Progenitor cell of endocrine pancreas (in vitro differentiated cells): ENCODE measurements at places on chromosomes 1 and 21.

- no peak for DNase-seq
These were observed 83.0 kb upstream of the ATF3 start for GRCh38 chr1:212525479-212526110.

GRCh38 chr1:222786121-222786520, 28.7 kb upstream of the DISP1 start:
- no peak for DNase-seq

- peak; percentile 15 for DNase-seq
These were observed 660 bp downstream of the PGBD5 start for GRCh38 chr1:230425252-230426091.

DNA sequence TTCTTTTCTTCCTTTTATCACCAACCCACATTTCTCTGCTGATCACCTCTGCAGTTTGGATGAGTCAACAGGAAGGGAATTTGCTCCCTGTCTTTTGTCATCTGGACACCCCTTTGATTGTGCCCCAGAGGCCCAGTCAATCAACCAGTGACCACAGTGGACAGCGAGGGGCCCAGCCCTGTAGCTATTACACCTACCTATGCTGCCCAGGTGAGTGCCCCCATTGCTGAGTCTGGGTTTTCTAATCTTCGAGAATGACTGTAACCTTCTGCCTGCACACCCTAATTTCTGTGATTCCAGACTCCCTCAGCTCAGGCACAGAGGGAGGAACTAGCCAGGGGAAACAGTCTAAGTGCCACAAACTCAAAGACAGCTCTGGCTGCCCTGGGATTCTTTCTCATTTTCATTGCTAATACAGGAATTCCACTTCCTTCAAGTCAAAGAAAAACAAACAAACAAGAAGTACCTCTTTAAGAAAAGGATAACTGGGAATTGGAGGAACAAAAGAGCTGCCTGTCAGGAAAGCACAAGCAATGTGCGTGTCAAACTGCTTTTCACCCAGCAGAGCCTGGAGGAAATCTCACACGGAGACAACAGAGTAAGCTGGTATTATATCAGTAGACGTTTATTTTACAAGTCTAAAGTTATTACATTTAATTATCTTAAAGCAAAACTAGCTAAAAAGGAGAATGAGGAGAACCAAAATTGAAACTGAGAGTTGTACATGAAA, 311.1 kb downstream of the AJAP1 start:
- DNase-seq, result no peak
